ENCODE measurements at places on chromosomes 4 and X. TPM values are rescaled to one million over a fixed set of nuclear protein-coding genes. Genes with fewer than 3 reads are reported as not detected.

Gene MMRN1
- 0.17 TPM for total RNA-seq

Gene EOLA2
- 42.3 TPM for total RNA-seq

Gene BRS3
- total RNA-seq, result not detected

Gene SPANXB1
- not detected for total RNA-seq

Gene TRIM60
- not detected for total RNA-seq

Gene MGAT4D
- total RNA-seq, result not detected

Gene LARP7
- total RNA-seq, result 45.2 TPM
